Neuronal stem cell (in vitro differentiated cells): ENCODE measurements at places on chromosomes 11 and 22.

- no peak for DNase-seq
- H3K36me3 ChIP-seq, result no peaks in the 10 kb centered on the region
- H3K27ac ChIP-seq, result no peak overlapping the region
- H3K4me1 ChIP-seq, result no peaks in the 10 kb centered on the region
- H3K4me3 ChIP-seq, result no peak overlapping the region
- peaks cover 3% of the 10 kb centered on the region for H3K27me3 ChIP-seq
These were observed 316.7 kb downstream of the DLG2 start for GRCh38 chr11:85310479-85310878.

DNA sequence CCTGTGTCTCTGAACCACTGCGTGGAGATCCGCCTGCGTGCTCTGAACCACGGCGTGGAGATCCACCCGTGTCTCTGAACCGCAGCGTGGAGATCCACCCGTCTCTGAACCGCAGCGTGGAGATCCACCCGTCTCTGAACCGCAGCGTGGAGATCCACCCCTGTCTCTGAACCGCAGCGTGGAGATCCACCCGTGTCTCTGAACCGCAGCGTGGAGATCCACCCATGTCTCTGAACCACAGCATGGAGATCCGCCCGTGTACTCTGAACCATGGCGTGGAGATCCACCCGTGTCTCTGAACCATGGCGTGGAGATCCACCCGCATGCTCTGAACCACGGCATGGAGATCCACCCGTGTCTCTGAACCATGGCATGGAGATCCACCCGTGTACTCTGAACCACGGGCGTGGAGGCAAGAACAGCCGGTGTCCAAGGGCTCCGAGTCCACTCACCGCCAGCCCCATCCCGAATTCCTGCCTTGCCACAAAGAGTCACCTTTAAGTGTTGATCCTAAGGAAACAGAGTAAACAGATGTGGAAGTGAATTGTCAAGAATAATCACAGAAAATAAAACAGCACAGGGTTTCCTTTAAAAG lies 659.4 kb downstream of the BRD1 start:
- H3K4me1 ChIP-seq, result no peaks in the 10 kb centered on the region
- no peak overlapping the region for H3K4me3 ChIP-seq
- no peaks in the 10 kb centered on the region for H3K36me3 ChIP-seq

GRCh38 chr22:28710576-28711191 lies 30.9 kb downstream of the CHEK2 start:
- no peaks in the 10 kb centered on the region for H3K27me3 ChIP-seq
- DNase-seq, result no peak
- H3K4me3 ChIP-seq, result no peak overlapping the region
- H3K36me3 ChIP-seq, result peaks cover 71% of the 10 kb centered on the region
- H3K4me1 ChIP-seq, result no peaks in the 10 kb centered on the region

- H3K4me3 ChIP-seq, result peak overlapping the region; percentile 52
- no peak overlapping the region for H3K27ac ChIP-seq
- H3K4me1 ChIP-seq, result peaks cover 2% of the 10 kb centered on the region
- no peaks in the 10 kb centered on the region for H3K27me3 ChIP-seq
These were observed 37.9 kb upstream of the CYP2D6 start for GRCh38 chr22:42168476-42168875.

GRCh38 chr11:112837162-112837826 lies 123.9 kb upstream of the NCAM1 start:
- H3K4me3 ChIP-seq, result no peak overlapping the region
- H3K36me3 ChIP-seq, result no peaks in the 10 kb centered on the region
- H3K27ac ChIP-seq, result no peak overlapping the region
- H3K27me3 ChIP-seq, result no peaks in the 10 kb centered on the region
- DNase-seq, result no peak

- H3K36me3 ChIP-seq, result no peaks in the 10 kb centered on the region
- H3K27ac ChIP-seq, result no peak overlapping the region
- peaks cover 3% of the 10 kb centered on the region for H3K27me3 ChIP-seq
- no peak overlapping the region for H3K4me3 ChIP-seq
These were observed 3.7 kb downstream of the FAM180B start for GRCh38 chr11:47589977-47590861.

- no peak overlapping the region for H3K4me3 ChIP-seq
- DNase-seq, result no peak
- H3K27ac ChIP-seq, result no peak overlapping the region
- peaks cover 95% of the 10 kb centered on the region for H3K27me3 ChIP-seq
These were observed 3.9 kb upstream of the CATSPERZ start for GRCh38 chr11:64296236-64296635.

DNA sequence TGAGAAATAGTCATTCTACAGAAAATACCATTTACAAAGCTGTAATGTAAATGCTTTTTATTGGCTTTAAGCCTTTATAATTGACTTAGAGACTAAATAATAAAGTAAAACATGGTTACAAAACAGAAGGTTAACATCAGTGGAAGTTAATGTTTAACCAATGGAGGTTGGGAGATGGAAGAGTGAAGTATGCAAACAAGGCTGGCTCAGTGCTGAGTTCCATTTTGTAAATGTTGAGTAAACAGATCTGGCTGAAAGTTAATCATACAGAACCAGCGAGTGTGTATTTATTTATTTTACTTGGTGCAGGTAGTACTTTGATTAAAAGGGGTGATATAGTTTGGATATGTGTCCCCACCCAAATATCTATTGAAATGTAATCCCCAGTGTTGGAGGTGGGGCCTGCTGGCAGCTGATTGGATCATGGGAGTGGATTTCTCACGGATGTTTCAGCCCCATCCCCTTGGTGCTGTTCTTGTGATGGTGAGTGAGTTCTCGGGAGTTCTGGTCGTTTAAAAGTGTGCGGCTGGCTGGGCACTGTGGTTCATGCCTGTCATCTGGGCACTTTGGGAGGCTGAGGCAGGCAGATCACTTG lies 827.4 kb downstream of the OPCML start:
- no peak for DNase-seq
- no peaks in the 10 kb centered on the region for H3K4me1 ChIP-seq
- H3K36me3 ChIP-seq, result no peaks in the 10 kb centered on the region
- H3K4me3 ChIP-seq, result no peak overlapping the region
- H3K27me3 ChIP-seq, result peaks cover 2% of the 10 kb centered on the region
- H3K27ac ChIP-seq, result no peak overlapping the region

DNA sequence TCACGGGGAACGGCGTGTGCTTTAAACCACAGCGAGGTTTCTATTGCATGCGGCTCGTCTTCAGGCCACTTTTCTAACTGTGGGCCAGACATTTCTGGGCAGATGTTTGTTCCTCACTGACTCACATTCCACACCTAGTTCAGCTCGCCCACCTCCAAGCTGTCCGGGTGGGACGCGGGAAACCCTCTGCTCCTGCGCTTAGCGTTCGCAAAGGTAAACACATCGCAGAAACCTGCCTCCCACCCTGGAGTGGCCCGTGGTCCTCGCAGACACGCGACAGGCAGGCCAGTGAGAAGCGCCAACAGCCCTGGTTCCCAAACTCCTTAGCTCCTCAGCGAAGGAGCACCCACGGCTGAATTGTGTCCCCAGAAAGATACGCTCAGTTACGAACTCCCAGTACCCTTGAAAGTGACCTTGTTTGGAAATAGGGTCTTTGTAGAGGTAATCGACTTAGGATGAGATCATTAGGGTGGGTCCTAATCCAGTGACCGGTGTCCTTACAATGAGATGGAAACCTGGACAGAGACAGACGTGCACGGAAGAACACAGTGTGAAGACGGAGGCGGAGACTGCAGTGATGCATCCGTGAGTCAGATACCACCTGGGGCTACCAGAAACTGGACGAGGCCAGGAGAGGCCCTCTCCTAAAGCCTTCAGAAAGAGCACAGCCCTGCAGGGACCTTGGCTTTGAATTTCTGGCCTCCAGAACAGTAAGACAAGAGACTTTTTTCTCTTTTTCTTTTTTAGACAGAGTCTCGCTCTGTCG lies 82.7 kb downstream of the CELSR1 start:
- no peak for DNase-seq
- peaks cover 27% of the 10 kb centered on the region for H3K4me1 ChIP-seq
- no peak overlapping the region for H3K27ac ChIP-seq
- no peaks in the 10 kb centered on the region for H3K27me3 ChIP-seq
- H3K36me3 ChIP-seq, result no peaks in the 10 kb centered on the region

DNA sequence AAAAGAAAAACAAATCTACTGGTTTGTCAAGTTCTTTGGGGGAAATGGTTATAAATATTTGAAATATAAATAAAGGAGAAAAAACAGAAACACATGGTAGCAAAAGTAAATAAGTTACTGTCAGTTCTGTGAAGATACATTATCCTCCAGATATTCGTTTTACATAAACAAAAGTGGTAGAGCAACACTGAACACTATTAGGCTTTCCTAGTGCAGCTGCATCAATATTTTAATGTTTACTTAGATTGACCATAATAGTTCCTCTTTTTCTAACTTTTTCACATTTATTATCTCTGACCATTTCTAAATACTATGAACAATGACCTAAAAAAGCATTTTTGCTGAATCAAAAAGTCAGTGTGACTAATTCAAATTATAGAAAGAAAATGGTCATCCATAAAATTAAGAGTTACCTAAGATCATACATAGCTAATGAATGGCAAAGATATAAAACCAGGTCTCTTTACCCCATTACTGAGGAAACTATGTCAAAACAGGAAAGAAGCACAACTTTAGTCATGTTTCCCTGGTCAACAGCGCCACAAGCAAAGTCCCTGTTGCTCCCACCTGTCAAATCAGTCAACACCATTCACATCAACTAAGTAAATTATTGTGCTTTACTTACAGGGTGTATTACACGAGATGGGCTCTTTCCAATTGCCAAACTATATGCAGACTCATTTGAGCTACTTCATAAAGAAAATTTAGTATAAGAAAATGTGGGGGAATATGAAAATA lies 38.5 kb downstream of the SBF2 start:
- no peak for DNase-seq
- H3K36me3 ChIP-seq, result no peaks in the 10 kb centered on the region
- no peak overlapping the region for H3K27ac ChIP-seq
- peaks cover 6% of the 10 kb centered on the region for H3K4me1 ChIP-seq
- no peak overlapping the region for H3K4me3 ChIP-seq

DNA sequence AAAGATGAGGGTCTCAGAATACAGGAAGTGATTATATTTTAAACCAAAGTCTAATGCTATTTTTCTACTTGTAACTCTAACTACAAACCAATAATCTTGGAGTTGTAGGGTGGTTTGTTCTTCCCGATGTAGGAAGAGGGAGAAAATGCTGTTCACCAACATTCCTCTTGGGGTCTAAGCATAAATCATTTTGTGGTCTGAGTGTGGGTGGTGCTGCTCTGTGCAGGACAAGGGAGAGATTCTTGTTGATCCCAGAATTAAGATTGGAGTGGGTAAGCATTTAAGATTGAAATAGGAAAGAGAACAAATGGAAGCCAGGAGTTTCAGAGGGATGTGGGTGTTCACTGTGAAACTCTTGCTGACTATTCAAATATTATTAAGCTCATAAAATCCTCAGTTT lies 38.6 kb upstream of the MMP13 start:
- DNase-seq, result no peak
- no peaks in the 10 kb centered on the region for H3K36me3 ChIP-seq
- H3K4me3 ChIP-seq, result no peak overlapping the region
- peaks cover 2% of the 10 kb centered on the region for H3K4me1 ChIP-seq
- H3K27me3 ChIP-seq, result no peaks in the 10 kb centered on the region
- no peak overlapping the region for H3K27ac ChIP-seq

GRCh38 chr11:133898770-133899115 lies 53.4 kb upstream of the SPATA19 start:
- peaks cover 5% of the 10 kb centered on the region for H3K36me3 ChIP-seq
- DNase-seq, result no peak
- no peaks in the 10 kb centered on the region for H3K27me3 ChIP-seq

DNA sequence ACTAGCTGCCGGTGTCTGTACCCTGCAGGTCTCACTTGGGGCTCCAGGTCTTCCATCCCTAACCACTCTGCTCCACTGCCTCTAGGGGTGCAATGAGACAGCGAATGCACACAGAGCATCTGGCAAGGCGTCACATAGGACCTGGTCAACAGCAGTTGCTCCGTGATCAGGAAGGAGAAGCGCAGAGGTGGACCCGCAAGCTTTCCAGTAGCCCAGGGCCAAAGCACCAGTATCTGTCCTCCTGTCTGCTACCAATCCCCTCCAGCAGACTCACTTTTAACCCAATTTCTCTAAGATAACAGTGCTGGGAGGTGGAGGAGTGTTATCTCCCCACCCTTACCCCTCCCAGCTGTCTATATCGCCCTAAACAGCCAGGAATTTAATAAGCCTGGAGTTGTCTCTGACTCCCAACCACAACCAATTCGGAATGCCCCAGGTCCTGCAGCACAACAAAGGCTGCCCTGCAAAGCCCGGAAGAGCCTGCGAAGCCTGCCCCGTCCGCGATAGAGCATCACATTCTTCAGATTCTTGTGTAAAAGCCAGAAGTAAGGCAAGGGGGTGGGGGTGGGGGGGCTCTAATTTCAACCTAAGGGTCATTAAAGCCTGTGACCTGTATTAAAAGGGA lies 19.3 kb downstream of the MYH9 start:
- H3K27ac ChIP-seq, result peak overlapping the region; percentile 93
- H3K4me3 ChIP-seq, result no peak overlapping the region
- H3K27me3 ChIP-seq, result no peaks in the 10 kb centered on the region
- DNase-seq, result peak; percentile 83
- H3K4me1 ChIP-seq, result peaks cover 54% of the 10 kb centered on the region
- H3K36me3 ChIP-seq, result peaks cover 15% of the 10 kb centered on the region

DNA sequence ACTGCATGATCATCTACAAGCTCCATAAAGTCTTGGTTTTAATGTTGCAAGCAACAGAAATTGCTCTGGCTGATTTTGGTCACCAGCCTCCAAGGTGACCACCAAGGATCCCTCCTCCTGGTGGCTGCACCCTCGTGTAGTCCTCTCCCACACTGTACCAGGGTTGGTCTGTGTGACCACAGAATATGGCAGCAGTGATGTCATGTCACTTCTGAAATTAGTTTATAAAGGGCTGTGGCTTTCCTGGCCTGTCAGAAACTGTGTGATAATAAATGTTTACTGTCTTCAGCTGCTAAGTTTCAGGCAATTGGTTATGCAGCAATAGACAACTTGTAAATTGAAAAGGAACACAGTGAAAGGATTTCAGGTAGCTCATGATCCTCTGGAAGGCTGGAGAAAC lies 5.3 kb upstream of the PRDM11 start:
- no peak for DNase-seq
- H3K27ac ChIP-seq, result no peak overlapping the region
- H3K36me3 ChIP-seq, result no peaks in the 10 kb centered on the region
- H3K4me1 ChIP-seq, result peaks cover 8% of the 10 kb centered on the region

GRCh38 chr22:47123827-47124442 lies 361.5 kb downstream of the TBC1D22A start:
- H3K27ac ChIP-seq, result no peak overlapping the region
- no peaks in the 10 kb centered on the region for H3K27me3 ChIP-seq
- H3K4me1 ChIP-seq, result no peaks in the 10 kb centered on the region
- H3K36me3 ChIP-seq, result no peaks in the 10 kb centered on the region

DNA sequence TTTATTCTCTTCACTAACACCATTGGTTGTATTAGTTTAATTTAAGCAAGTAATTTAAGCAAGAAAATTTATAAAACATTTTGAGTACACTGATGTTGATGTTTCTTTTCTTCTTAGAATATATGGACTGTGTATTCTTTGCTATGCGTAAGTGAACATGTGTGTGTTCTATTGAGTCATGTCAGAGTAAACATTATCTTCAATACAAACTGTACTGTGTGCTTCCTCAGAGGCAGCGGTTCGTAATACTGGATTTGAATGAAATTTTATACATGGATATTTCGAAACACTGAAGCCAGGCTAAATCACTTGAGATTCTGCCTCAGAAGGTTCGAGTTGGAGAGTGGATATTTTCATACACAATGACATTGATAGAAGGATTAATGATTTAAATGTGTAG lies 452.6 kb downstream of the LUZP2 start:
- H3K27ac ChIP-seq, result no peak overlapping the region
- H3K27me3 ChIP-seq, result no peaks in the 10 kb centered on the region
- no peak for DNase-seq
- H3K4me1 ChIP-seq, result no peaks in the 10 kb centered on the region
- no peak overlapping the region for H3K4me3 ChIP-seq
- no peaks in the 10 kb centered on the region for H3K36me3 ChIP-seq

- peaks cover 9% of the 10 kb centered on the region for H3K4me1 ChIP-seq
- H3K36me3 ChIP-seq, result no peaks in the 10 kb centered on the region
- no peak overlapping the region for H3K27ac ChIP-seq
- DNase-seq, result no peak
- no peaks in the 10 kb centered on the region for H3K27me3 ChIP-seq
These were observed 10.5 kb upstream of the MGAT3 start for GRCh38 chr22:39446239-39446721.
